ENCODE measurements at places on chromosomes 16 and 17.

DNA sequence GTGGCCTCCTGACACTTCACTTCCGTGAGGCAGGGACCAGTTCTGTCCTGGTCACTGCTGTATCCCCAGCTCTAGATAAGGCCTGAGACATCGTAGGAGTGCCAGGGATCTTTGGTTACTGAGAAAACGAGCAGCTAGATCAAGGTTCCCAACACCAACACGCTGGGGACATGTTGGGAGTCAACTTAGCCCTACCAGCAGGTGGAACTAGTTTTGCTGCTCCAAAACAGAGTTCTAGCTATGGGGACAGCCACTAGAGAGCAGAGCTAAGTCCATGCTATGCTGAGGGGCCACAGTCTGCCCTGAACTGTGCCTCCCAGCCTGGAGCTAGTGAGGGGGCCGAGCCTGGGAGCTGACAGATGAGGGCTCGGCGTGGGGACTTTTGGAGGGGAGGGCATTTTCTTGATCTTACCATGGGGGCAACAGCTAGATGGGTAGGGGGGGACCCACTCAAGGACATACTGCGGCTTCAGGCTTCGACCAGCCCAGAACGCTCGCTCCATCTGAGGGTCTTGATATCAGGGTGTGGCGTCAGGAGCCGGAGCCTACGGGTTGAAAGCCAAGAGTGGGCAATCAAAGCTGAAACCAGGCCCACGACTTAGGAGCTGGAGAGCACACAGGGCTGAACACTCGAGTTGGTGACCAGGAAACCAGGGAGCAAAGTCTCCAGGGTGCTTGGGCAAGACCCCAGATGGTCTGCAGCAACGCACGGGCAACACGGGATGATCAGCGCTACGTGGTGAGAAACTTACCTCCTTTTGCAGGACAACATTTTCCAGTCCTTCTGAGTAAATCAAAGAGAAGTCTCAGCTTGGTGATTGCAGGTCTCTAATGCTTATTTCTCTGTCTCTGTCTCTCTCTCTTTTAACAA lies 13.4 kb downstream of the SNX20 start:
- H3K4me3 ChIP-seq = no peak overlapping the region
- H3K27ac ChIP-seq = peak overlapping the region; percentile 92
- DNase-seq = no peak

GRCh38 chr16:47142821-47143676 lies 696 bp downstream of the NETO2 start:
- no peak overlapping the region for H3K27ac ChIP-seq
- peak; percentile 64 for DNase-seq
- H3K27me3 ChIP-seq = no peaks in the 10 kb centered on the region
- H3K4me1 ChIP-seq = peaks cover 12% of the 10 kb centered on the region
- H3K4me3 ChIP-seq = peak overlapping the region; percentile 92

- peaks cover 10% of the 10 kb centered on the region for H3K4me1 ChIP-seq
- H3K27ac ChIP-seq = no peak overlapping the region
- H3K4me3 ChIP-seq = no peak overlapping the region
- H3K36me3 ChIP-seq = no peaks in the 10 kb centered on the region
- DNase-seq = no peak
These were observed 26.4 kb upstream of the HAPSTR1 start for GRCh38 chr16:9065077-9065476.

DNA sequence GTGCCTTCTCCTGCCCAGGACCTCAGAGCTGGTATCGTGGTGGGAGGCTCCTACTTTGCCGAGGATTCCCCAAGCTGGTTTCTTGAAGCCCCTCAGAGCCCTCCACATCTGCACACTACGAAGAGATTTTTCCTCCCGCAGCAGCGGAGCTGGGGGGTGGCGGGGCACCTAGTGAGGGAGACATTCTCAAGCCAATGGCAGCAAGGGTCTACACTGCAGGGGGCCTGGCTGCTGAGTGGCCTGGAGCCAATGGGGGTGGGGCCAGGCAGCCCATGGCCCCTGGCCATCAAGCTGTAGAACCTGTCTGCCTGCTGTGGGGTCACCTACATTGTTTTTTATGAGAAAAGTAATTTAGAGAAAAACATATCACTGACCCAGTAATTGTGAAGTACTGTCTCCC lies 5.0 kb downstream of the SLC26A11 start:
- H3K4me1 ChIP-seq = peaks cover 5% of the 10 kb centered on the region
- no peak for DNase-seq
- no peak overlapping the region for H3K4me3 ChIP-seq
- peaks cover 9% of the 10 kb centered on the region for H3K27me3 ChIP-seq

GRCh38 chr17:38896346-38896954 lies 26.6 kb downstream of the LASP1 start:
- no peak for DNase-seq
- peaks cover 50% of the 10 kb centered on the region for H3K4me1 ChIP-seq
- H3K27me3 ChIP-seq = no peaks in the 10 kb centered on the region
- H3K27ac ChIP-seq = peak overlapping the region; percentile 64
- no peak overlapping the region for H3K4me3 ChIP-seq
- H3K36me3 ChIP-seq = no peaks in the 10 kb centered on the region

DNA sequence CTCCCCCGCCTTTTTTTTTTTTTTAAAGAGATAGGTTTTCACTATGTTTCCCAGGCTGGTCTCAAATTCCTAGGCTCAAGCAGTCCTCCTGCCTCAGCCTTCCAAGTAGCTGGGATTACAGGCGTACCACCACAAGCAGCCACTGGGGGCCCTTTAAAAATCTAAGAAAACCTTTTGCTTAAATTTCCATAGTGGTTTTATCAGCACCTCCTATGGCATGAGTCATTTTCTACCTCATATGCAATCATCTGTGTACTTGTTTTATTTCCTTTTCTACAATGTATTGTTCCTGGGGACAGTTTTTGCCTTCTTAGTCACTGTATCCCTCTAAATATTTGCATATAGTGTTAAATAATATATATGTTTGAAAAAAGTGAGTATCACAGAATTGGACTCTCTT lies 29.2 kb downstream of the GNA13 start:
- peak overlapping the region; percentile 90 for H3K27ac ChIP-seq
- H3K27me3 ChIP-seq = no peaks in the 10 kb centered on the region
- peaks cover 73% of the 10 kb centered on the region for H3K4me1 ChIP-seq

DNA sequence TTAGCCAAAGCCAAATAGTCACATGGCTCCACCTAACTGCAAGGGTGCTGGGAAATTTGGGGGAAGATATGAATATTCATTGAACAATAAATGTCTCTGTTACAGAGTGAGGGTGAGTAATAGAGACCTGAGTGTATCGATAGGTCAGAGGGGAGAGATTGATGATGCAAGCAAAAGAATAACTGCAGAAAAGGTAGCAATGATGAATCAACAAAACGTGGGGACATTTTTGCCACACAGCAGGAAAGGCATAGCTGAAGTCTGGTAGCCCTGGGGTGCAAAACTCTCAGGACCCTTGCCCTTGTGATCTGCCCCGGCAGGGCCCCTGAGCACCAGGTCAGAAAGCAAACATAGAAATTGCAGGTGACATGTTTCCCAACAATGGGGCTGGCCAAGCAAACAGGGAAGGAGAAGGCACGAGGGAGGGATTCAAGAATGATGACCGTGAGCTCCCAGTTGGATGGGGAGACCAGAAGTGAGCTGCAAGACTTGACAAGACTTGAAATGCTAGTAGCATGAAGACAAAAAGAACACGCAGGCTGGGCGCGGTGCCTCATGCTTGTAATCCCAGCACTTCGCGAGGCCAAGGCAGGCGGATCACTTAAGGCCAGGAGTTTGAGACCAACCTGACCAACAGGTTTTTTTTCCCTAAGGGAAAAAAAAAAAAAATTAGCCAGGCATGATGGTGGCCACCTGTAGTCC lies 12.7 kb upstream of the HERPUD1 start:
- H3K4me1 ChIP-seq = peaks cover 70% of the 10 kb centered on the region
- H3K27me3 ChIP-seq = no peaks in the 10 kb centered on the region
- no peak for DNase-seq
- peak overlapping the region; percentile 97 for H3K27ac ChIP-seq

DNA sequence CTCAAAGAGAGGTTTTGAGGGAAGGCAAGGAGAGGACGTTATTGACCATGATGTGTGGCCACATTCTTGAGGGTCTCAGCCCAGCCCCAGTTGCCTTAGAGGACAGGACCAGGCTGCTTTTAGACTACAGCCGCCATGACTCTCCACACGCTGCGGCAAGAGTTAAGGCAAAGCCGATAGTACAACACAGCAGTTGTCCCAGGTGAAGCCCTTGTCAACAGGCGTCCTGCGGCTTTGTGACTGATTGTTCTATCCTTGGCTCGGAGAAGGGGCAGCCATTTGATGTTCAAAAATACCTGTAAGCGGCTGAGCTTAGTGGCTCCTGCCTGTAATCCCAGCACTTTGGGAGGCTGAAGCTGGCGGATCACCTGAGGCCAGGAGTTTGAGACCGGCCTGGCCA lies 28.8 kb downstream of the TMEM92 start:
- H3K27me3 ChIP-seq = peaks cover 49% of the 10 kb centered on the region
- no peaks in the 10 kb centered on the region for H3K4me1 ChIP-seq
- no peak overlapping the region for H3K4me3 ChIP-seq
- no peak for DNase-seq

DNA sequence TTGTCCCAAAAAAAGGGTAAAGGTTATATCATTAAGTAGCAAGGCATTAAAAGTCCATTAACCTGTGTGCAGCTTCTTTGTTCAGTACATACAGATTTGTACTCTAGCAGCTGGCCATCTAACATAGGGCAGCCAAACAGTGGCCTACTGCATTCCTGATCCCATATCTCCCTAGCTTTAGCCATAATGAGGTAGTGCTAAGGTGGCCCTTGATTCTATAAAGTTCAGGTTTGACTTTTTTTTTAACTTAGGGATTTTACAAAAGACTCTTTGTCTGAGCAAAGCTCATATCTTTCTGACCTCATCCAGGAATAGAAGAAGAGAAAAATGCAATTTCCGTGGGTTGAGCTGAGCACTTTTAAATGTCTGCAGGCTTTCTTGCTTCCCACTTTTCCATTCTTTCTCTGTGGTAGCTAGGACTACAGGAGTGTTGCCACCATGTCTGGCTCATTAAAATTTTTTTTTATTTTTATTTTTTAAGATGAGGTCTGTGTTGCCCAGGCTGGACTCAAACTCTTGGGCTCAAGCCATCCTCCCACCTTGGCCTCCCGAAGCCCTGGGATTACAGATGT lies 19.5 kb upstream of the CDC6 start:
- no peaks in the 10 kb centered on the region for H3K27me3 ChIP-seq
- DNase-seq = no peak
- no peak overlapping the region for H3K4me3 ChIP-seq
- H3K36me3 ChIP-seq = peaks cover 10% of the 10 kb centered on the region
- H3K4me1 ChIP-seq = no peaks in the 10 kb centered on the region

DNA sequence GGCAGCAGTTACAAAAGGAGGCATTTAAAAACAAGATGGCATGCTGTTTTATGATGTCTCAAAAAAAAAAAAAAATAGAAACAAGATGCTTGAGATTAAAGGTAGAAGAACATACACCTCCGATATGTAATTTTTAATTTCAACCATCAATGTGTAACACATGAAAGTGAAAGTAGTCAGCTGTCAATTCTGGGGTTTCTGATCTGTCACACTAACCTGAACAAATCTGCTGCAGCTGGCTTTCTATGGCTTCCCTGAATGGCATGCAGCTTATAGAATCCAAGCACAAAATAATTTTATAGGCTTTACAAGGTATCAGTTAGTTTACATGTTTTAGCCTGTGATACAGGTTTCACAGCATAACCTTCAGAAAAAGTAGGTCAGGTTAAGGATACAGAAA lies 13.5 kb downstream of the GLYR1 start:
- no peak for DNase-seq
- H3K4me3 ChIP-seq = no peak overlapping the region
- H3K27me3 ChIP-seq = no peaks in the 10 kb centered on the region
- no peak overlapping the region for H3K27ac ChIP-seq
- peaks cover 17% of the 10 kb centered on the region for H3K4me1 ChIP-seq
- peaks cover 22% of the 10 kb centered on the region for H3K36me3 ChIP-seq

GRCh38 chr17:14310605-14311004 lies 9.7 kb downstream of the HS3ST3B1 start:
- peaks cover 13% of the 10 kb centered on the region for H3K4me1 ChIP-seq
- H3K27me3 ChIP-seq = no peaks in the 10 kb centered on the region
- no peak overlapping the region for H3K4me3 ChIP-seq
- H3K36me3 ChIP-seq = no peaks in the 10 kb centered on the region
- no peak overlapping the region for H3K27ac ChIP-seq
- DNase-seq = no peak

- H3K36me3 ChIP-seq = no peaks in the 10 kb centered on the region
- peak overlapping the region; percentile 49 for H3K4me3 ChIP-seq
- peaks cover 57% of the 10 kb centered on the region for H3K4me1 ChIP-seq
These were observed 223.1 kb downstream of the SEC14L1 start for GRCh38 chr17:77363821-77364361.

GRCh38 chr17:44842748-44843147 lies 4.9 kb upstream of the HIGD1B start:
- H3K27ac ChIP-seq = no peak overlapping the region
- H3K4me3 ChIP-seq = no peak overlapping the region
- peaks cover 3% of the 10 kb centered on the region for H3K4me1 ChIP-seq
- DNase-seq = no peak

- DNase-seq = no peak
- H3K4me3 ChIP-seq = no peak overlapping the region
- no peak overlapping the region for H3K27ac ChIP-seq
- peaks cover 35% of the 10 kb centered on the region for H3K4me1 ChIP-seq
These were observed 61.6 kb downstream of the SKAP1 start for GRCh38 chr17:48368352-48368908.

- peaks cover 14% of the 10 kb centered on the region for H3K36me3 ChIP-seq
- H3K27me3 ChIP-seq = peaks cover 17% of the 10 kb centered on the region
- no peak for DNase-seq
- H3K4me1 ChIP-seq = peaks cover 5% of the 10 kb centered on the region
These were observed 78.8 kb upstream of the DOC2B start for GRCh38 chr17:260031-260791.

DNA sequence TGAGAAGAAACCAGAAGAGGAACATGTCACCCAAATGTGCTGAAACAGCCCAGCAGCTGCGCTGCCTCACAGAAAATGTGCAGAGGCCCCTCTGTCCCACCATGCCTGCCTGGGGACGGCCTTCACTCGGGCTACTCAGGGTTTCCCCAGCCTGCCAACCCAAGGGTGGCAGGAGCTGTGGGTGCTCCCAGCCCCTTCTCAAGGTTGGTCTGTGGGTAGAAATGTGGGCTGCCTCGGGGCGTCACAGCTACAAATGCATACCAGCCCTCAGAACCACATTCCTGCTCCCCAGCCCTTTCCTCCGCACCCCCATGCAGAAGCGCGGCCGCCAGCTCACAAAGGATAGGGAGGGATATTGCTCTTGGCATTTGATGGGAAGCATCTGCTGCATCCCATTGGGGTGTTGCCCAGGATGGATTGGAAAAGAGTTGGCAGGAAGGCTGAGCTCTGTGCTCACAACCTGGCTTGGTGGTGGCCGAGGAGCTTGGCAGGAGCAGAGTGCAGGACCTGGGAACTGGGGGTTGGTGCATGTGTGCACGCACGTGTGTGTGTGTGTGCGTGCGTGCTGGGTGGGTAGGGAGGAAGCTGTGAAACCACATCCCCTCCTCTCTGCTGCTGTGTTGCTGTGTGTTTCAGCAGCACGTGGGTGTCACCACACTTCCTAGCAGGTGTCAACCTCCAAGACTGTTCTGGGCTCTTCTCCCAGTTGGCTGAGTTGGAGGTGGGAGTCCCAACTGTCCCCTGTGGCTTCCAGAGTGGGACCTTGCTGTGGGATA lies 304.4 kb downstream of the SEC14L1 start:
- peak; percentile 94 for DNase-seq
- no peaks in the 10 kb centered on the region for H3K36me3 ChIP-seq
- H3K4me3 ChIP-seq = peak overlapping the region; percentile 87
- H3K27me3 ChIP-seq = no peaks in the 10 kb centered on the region

GRCh38 chr16:5235119-5235518 lies 137.5 kb upstream of the EEF2KMT start:
- no peak overlapping the region for H3K27ac ChIP-seq
- H3K4me3 ChIP-seq = no peak overlapping the region
- H3K4me1 ChIP-seq = peaks cover 6% of the 10 kb centered on the region

- peaks cover 6% of the 10 kb centered on the region for H3K36me3 ChIP-seq
- peak overlapping the region; percentile 85 for H3K4me3 ChIP-seq
- no peak for DNase-seq
- H3K4me1 ChIP-seq = peaks cover 46% of the 10 kb centered on the region
These were observed 8.5 kb downstream of the C17orf100 start for GRCh38 chr17:6660101-6660500.
